CD8-positive, alpha-beta memory T cell (primary cell): ENCODE measurements at places on chromosomes 2 and 18. TPM values are rescaled to one million over a fixed set of nuclear protein-coding genes. Genes with fewer than 3 reads are reported as not detected.
A peak's percentile ranks its signal among the peaks of the same experiment; 100 is the strongest.

DNA sequence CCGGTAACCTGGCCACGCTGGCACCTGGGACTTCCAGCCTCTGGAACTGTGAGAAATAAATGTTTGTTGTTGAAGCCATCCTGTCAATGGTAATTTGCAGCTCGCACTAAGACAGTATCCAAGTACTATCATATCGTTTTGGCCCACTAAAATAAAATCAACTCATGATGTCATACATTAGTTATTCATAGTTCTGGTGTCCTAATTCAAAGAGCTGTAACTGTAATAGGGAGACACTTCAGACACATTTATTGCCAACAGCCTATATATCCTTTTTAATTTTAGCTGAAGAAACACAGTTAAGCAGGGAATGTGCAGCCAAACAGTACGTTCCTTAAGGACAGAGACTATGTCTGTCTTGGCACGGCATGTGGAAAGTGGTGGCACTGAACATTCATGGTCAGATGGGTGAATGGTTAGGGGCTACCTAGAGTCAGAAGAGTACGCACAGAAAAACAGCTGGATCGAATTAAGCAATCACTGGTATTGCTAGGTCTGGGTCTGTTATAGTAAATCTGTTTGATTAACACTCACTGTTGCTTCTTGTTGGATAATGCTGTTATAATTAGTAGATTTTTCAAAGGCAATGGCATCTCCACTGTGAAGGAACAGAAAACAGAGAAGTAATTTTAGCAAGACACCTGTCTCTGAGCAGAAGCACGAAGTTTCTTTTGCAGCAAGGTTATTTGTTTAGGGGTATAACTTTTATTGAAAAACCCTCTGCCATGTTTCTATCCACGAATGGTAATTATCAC, 41.3 kb upstream of the CREG2 start:
- no peaks in the 10 kb centered on the region for H3K36me3 ChIP-seq
- no peak overlapping the region for H3K4me3 ChIP-seq
- H3K4me1 ChIP-seq, result no peaks in the 10 kb centered on the region
- no peak overlapping the region for H3K27ac ChIP-seq
- no peaks in the 10 kb centered on the region for H3K27me3 ChIP-seq

- no peak overlapping the region for H3K27ac ChIP-seq
- H3K27me3 ChIP-seq, result no peaks in the 10 kb centered on the region
- DNase-seq, result no peak
Observed at GRCh38 chr18:63749489-63749888, 25.7 kb upstream of the SERPINB7 start.

GRCh38 chr2:179636995-179637394, 224.4 kb downstream of the ZNF385B start:
- no peak overlapping the region for H3K4me3 ChIP-seq
- H3K36me3 ChIP-seq, result no peaks in the 10 kb centered on the region
- no peaks in the 10 kb centered on the region for H3K27me3 ChIP-seq
- H3K27ac ChIP-seq, result no peak overlapping the region
- H3K4me1 ChIP-seq, result no peaks in the 10 kb centered on the region
- DNase-seq, result no peak

DNA sequence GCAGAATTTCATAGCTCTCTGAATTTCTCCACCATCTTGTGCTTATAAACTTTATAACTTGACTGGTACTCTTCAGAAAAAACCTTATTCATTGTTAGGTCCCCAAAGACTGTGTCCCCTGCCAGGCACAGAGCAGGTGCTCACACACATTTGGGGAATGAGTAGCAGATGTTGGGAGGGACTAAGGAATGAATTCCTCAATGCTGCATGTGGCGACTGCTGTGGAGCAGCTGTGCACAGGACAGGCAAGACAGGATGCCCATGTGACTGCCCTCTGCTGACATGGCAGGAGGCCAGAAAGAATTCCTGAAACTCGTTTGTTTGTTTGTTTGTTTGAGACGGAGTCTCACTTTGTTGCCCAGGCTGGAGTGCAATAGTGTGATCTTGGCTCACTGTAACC, 122.3 kb upstream of the ITGA6 start:
- H3K4me1 ChIP-seq, result no peaks in the 10 kb centered on the region
- no peak for DNase-seq
- H3K27me3 ChIP-seq, result no peaks in the 10 kb centered on the region
- no peaks in the 10 kb centered on the region for H3K36me3 ChIP-seq
- H3K4me3 ChIP-seq, result no peak overlapping the region
- H3K27ac ChIP-seq, result no peak overlapping the region

- H3K4me3 ChIP-seq, result no peak overlapping the region
- no peaks in the 10 kb centered on the region for H3K4me1 ChIP-seq
- H3K36me3 ChIP-seq, result no peaks in the 10 kb centered on the region
- no peaks in the 10 kb centered on the region for H3K27me3 ChIP-seq
- H3K27ac ChIP-seq, result no peak overlapping the region
- DNase-seq, result no peak
Observed at GRCh38 chr2:170492010-170492409, 223.1 kb upstream of the SP5 start.

GRCh38 chr2:74552914-74553811, 579 bp downstream of the LOXL3 start:
- peaks cover 20% of the 10 kb centered on the region for H3K4me1 ChIP-seq
- H3K27me3 ChIP-seq, result peaks cover 20% of the 10 kb centered on the region
- H3K4me3 ChIP-seq, result no peak overlapping the region
- peak overlapping the region; percentile 79 for H3K27ac ChIP-seq
- no peak for DNase-seq

- no peak for DNase-seq
- H3K27me3 ChIP-seq, result no peaks in the 10 kb centered on the region
- H3K36me3 ChIP-seq, result no peaks in the 10 kb centered on the region
- H3K4me3 ChIP-seq, result no peak overlapping the region
Observed at GRCh38 chr2:239012228-239012627, 164.3 kb downstream of the TWIST2 start.

DNA sequence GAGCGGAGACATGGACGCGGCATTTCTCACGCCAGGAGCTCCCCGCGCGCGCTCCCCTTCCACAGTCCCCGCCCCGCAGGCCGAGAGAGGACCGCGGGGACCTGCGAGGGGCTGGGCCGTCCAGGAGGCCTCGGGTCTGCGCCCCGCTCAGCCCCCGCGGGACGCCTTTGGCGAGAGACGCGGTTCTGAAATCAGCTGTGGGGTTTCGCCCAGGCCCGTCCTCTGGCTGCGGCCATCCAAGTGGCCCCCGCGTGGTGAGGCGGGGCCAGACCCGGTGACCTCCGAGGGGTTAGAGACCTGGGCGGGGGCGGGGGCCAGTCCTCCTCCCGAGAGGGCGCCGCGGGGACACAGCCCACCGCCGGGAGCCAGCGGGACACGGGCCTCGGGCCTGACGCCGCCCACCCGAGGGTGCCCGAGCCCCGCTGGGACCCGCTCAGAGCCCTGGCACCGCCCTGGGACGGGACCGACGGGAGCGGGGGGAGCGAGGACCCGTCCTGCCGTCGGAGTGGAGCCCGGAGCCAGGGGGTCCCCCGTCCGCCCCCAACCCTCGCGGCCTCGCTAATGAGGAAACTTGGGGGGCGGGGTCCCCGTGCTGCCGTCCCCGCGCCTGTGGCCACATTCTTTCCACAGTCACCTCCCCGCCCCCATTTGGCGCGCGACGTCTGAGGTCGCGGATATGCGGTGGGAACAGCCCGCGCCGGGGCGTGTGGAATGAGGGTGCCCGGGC, 6.1 kb upstream of the SALL3 start:
- H3K27ac ChIP-seq, result no peak overlapping the region
- no peak overlapping the region for H3K4me3 ChIP-seq
- DNase-seq, result no peak
- peaks cover 23% of the 10 kb centered on the region for H3K27me3 ChIP-seq
- no peaks in the 10 kb centered on the region for H3K4me1 ChIP-seq

The SLC40A1 gene
- total RNA-seq, result 2.7 TPM

The MRPL44 gene
- total RNA-seq, result 42.6 TPM
